ENCODE measurements at places on chromosomes 1 and 21. TPM values are rescaled to one million over a fixed set of nuclear protein-coding genes. Genes with fewer than 3 reads are reported as not detected.

GRCh38 chr1:106700211-106700610 is 356.3 kb upstream of the PRMT6 start:
- no peak for DNase-seq

DNA sequence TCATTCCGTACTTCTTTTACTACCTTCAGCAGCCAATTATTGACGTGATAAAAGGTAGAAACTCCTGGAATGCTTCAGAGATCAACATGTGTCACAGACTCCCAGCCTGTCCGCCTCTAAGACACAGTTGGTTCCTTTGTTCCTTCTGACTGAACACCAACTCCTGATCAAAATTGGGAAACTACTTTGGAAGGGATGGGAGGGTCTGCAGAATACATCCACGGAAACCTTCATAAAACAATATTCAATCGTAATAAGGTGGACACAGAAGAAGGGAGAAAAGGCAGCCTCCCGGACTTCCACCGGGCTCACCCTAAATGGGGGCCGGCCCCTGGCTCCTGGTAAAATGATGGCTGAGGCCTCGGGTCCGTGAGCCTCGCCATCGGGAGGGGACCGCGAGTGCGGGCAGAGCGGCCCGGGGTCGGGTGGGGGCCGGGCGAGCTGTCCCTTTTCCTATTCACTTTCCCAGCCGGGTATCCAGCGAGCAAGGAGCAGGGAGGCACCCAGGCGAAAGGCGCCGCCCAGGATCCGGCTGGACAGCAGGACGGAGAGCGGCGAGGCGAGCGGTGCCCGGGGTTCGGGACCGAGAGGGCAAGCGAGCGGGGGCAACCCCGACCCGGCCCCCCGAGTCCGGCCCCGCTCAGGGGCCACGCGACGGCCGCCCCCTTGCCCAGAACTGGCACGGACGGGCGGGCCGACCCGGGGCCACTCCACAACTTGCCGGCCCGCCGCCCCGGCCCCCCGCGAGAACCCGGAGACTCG is 805 bp downstream of the NRIP1 start:
- peak; percentile 58 for DNase-seq

USH2A gene
- total RNA-seq, result 2.2 TPM

DNA sequence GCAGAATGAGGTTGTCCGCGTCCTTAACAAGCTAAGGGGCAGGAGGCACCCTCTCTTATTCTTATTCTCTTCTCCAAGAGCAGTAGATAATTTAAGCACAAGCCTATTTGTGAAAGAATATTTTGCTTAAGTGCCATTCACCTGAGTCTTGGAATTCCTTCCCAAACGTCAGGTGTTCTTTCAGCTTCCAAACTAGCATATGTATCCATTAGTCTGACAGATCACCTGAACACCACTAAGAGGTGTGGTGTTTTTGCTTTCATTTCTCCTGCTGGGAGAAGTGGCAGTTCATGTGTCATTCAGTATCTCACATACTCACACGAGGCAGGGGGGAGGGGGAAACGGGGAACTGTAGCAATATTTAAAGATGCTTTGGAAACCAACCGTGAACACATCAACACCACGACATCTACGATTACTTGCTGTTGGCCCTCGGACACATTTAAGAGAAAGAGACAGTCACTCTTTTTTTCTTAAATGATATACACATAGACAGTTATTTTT is 45.5 kb upstream of the RBM15 start:
- DNase-seq, result no peak

GRCh38 chr1:72105201-72105600 is 177.1 kb downstream of the NEGR1 start:
- no peak for DNase-seq
